ENCODE measurements at places on chromosomes 11 and 22. TPM values are rescaled to one million over a fixed set of nuclear protein-coding genes. Genes with fewer than 3 reads are reported as not detected.
A peak's percentile ranks its signal among the peaks of the same experiment; 100 is the strongest.

The CD3E gene
- 0.33 TPM for total RNA-seq

The BIK gene
- not detected for total RNA-seq

The HEPHL1 gene
- total RNA-seq, result not detected

The PRR33 gene
- total RNA-seq, result not detected

The INS gene
- total RNA-seq, result 0.37 TPM

The STK33 gene
- 0.67 TPM for total RNA-seq

The DEFB131B gene
- not detected for total RNA-seq

The APOBEC3H gene
- total RNA-seq, result not detected

DNA sequence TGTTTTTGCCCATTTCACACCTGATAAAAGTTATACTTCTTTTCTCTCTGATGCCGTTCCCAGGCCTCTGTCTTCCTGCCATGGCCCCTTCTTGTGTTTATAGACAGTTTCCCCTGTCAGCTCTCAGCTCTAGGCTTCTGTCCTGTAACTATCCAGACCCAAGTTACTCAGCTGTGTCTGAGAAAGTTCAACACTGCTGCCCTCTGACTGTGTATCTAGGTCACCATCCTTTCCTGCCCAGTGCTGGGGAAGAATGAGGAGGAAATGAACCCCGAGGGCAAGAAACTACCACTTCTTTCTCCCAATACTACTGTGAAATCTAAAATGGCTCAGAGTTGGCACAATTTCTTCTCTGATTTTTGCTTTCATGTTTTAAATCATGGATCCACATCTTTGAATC, 29.6 kb downstream of the SNX19 start:
- DNase-seq, result no peak

- no peak for DNase-seq
Observed at GRCh38 chr11:64250415-64251015, 815 bp upstream of the PLCB3 start.

DNA sequence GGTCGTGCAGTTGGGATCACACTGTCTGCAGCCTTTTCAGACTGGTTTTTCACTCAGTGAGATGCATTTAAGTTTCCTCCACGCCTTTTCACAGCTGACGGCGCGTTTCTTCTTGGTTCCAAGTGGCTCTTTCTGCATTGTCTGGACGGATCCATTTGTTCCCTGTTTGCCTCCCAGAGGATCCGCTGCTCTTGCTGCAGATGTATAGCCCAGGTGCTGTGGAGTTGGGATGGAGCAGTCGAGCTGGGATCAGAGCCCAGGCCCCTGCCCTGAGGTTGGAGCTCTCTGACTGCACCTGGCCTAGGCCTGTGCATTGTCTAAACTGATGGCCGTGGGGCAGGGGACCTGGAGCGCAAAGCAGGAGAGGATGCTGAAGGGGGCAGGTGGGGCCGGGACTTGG, 51.6 kb downstream of the PARVB start:
- DNase-seq, result no peak

DNA sequence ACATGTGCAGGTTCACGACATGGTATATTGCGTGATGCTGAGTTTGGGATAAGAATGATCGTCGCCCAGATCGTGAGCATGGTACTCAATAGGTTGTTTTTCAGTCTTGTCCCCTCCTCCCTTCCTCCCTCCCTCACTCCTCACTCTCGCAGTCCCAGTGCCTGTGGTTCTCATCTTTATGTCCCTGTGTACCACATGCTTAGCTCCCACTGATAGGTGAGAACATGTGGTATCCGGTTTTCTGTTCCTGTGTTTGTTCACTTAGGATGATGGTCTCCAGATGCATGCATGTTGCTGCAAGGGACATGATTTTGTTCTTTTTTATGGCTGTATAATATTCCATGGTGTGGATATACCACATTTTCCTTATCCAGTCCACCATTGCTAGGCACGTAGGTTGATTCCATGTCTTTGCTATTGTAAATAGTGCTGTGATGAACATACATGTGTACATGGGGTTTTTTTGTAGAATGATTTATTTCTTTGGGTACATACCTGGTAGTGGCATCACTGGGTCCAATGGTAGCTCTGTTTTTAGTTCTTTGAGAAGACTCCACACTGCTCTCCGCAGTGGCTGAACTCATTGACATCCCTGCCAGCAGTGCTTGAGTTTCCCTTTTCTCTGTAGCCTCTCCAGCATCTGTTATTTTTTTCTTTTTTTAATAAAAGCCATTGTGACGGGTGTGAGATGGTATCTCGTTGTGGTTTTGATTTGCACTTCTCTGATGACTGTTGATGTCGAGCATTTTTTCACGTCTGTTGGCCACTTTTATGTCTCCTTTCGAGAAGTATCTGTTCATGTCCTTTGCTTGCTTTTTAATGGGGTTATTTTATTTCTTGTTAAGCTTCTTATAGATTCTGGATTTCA, 16.4 kb downstream of the ZBED4 start:
- DNase-seq, result no peak

GRCh38 chr11:122207505-122207904, 91.5 kb upstream of the BLID start:
- no peak for DNase-seq

- DNase-seq, result no peak
Observed at GRCh38 chr11:100703801-100704575, 16.9 kb downstream of the ARHGAP42 start.

DNA sequence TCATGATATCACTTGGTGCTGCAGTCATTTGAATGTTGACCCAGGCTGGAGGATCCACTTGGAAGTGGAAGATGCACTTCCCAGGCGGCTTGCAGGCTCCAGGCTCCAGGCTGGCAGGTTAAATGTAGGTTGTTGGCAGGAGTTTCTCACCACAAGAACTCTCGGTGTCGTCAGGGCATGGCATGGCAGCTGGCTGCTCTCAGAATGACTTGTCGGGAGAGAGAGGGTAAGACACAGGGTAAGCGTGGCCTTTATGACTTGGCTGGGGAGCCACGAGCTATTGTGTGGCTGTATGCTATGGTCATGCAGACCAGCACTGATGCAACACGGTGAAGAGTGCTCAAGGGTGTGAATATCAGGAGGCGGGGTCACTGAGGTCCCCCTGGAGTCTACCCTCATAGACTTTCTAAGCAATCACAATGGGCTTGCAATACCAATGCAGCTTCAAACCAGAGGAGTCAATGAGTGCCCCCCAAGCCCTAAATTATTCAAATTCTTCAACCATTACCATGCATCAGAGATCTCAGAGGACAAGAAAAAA, 1027.7 kb downstream of the OPCML start:
- DNase-seq, result no peak

DNA sequence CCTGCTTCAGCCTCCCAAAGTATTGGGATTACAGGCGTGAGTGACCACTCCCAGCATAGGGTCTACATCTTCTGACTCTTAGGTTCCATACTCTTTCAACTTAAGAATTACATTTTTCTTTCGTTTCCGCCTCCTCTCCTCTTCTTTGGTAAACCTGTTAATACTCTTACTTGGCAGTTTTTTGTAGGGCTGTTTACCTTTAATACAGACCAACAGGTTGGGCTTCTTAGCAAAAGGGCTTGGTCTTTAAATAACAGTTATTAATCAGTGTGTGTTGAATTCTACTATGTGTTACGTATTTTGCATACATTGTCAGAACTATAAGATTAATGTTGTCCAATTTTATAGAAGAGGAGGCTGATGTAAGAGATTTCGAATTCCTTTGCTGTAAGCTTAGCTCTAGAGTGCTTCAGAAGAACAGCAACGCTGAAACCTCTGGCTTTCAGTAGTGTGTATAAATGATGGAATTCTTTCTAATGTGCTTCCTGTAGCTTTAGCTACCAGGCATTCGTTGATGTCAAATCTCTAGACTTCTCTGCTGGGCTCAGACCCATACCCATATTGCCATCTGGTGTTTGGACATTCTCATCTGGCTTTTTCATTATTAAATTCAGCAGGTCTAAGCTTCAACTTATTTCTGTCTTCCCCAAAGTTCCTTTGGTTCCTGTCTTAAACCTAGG, 3.1 kb downstream of the FDX1 start:
- DNase-seq, result no peak

GRCh38 chr11:80041136-80042000, 600.5 kb upstream of the TENM4 start:
- no peak for DNase-seq

GRCh38 chr22:19870153-19871022, 15.7 kb upstream of the GNB1L start:
- DNase-seq, result no peak

DNA sequence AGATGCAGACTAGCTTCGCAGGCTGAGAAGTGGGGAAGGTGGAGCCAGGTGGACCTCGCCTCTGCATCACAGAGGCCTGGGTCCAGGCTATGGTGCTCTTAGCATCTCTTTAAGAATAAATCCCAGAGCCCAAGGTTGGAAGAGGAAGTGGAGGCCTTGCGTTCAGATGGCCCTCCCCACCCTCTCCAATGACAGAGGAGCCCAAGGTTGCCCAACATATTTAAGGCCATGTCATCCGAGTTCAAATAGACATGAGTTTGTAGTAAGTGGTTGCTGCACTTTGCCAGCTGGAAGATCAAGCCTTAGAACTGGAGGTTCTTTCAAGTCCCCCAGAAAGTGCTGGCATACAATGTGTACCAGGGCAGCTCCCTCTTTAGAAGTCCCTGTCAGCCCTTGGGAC, 47.1 kb upstream of the HORMAD2 start:
- DNase-seq, result no peak

DNA sequence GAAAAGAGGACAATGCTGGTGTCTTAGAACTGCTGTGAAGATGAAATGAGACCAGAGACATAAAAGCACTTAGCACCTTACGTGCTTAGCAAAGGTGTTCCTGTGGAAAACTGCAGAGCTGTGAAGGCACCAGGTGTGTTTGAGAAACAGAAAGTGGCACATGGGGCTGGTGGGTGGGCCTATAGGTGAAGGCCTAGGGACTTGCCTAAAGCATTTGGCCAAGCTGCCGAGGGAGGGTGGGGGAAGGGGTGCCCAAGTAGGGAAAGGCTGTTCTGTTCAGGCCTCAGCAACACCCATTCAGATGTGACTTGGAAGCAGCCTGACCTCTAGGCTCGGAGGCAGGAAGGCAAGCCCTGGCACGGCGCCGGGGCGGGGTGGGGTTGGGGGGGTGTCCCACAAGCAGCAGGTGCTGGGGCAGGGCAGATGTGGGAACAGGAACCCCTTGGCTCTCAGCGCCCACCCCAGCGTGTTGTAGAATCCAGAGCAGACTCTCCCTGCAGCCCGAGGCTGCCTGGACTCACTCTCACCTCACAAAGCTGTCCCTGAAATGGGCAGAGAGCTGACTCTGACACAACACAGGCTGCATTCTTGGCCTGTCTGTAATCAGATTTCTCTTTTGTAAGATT, 366.7 kb upstream of the NARS2 start:
- no peak for DNase-seq

DNA sequence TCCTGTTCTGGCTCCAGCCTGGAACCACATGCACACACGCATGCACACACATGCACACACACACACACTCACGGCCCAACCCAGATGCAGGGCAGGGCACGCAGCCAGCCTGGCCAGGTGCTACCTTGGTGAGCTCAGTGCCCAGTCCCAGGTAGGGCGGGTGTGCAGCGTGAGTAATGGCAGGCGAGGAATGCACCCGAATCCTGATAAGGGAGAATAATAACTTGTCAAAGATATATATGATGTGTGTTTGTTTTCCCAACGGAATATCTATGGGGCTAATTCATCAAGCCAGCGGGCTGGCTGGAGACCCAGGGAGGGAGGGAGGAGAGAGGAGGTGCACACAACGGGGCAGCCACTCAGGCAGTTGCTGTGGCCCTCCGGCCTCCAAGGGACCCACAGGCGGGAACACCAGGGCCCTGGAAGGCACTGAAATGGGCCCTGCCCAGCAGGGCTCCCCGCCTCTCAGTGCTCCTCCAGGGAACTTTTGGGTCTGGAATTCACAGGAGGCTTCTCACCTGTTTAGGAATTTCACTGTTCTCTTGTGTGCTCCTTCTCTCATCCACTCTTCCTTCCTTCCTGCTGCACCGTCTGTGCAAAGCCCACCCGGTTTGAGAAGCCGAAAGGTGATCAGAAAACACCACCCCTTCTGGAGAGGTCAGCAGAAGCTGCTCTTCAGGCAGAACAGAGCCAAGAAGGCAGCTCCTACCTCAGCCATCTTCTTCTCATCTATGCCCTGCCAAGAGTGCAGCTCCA, 79.0 kb downstream of the BUD13 start:
- DNase-seq, result peak; percentile 28

GRCh38 chr11:131999084-131999483, 628.7 kb downstream of the NTM start:
- DNase-seq, result no peak

GRCh38 chr11:30949838-30950237, 363.7 kb upstream of the MPPED2 start:
- DNase-seq, result no peak

Data from liver (tissue), 10 donors.